ENCODE measurements at places on chromosomes 1 and 21. TPM values are rescaled to one million over a fixed set of nuclear protein-coding genes. Genes with fewer than 3 reads are reported as not detected.

Gene LCE2D
- polyA plus RNA-seq, result not detected

Gene CHRM3
- not detected for polyA plus RNA-seq

Gene SSR2
- polyA plus RNA-seq, result 255 TPM

Gene PRRX1
- not detected for polyA plus RNA-seq

Gene SSBP3
- 1.9 TPM for polyA plus RNA-seq

Gene NEXN
- polyA plus RNA-seq, result 1.6 TPM

Gene PCP4L1
- not detected for polyA plus RNA-seq

Gene EFNA3
- 0.69 TPM for polyA plus RNA-seq

Gene HSPB7
- not detected for polyA plus RNA-seq

Gene OLIG2
- not detected for polyA plus RNA-seq

All from naive B cell (primary cell).